Activated naive CD8-positive, alpha-beta T cell treated with anti-CD3 and anti-CD28 coated beads, Interleukin-2, amount 10 ng/mL, durations not matched to agents 7 days and 5 days (primary cell): ENCODE measurements at places on chromosomes 2 and 18.

- DNase-seq: no peak
Observed at GRCh38 chr2:160920791-160921303, 239.4 kb upstream of the TANK start.

GRCh38 chr2:195049372-195050031 is 607.5 kb upstream of the SLC39A10 start:
- DNase-seq: no peak

DNA sequence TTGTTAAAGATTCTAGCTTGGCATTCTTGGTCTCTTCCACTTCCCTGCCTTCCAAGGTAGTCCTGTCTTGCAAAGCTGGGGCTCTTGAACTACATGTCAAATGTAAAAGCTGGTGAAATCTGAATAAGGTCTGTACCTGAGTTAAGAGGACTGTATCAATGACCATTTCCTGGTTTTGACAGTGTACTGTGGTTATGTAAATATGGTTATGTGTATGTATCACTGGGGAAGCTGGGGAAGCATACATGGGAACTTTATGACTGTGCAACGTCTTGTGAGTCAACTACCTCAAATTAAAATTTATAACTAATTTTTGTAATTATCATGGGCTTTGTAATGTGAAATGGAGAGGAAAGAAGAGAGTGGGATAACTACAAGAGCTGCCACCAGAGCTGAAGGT is 81.7 kb downstream of the COL4A4 start:
- no peak for DNase-seq

- no peak for DNase-seq
Observed at GRCh38 chr2:241413929-241414580, 58.0 kb downstream of the FARP2 start.
